ENCODE measurements at places on chromosomes 3 and 15.

DNA sequence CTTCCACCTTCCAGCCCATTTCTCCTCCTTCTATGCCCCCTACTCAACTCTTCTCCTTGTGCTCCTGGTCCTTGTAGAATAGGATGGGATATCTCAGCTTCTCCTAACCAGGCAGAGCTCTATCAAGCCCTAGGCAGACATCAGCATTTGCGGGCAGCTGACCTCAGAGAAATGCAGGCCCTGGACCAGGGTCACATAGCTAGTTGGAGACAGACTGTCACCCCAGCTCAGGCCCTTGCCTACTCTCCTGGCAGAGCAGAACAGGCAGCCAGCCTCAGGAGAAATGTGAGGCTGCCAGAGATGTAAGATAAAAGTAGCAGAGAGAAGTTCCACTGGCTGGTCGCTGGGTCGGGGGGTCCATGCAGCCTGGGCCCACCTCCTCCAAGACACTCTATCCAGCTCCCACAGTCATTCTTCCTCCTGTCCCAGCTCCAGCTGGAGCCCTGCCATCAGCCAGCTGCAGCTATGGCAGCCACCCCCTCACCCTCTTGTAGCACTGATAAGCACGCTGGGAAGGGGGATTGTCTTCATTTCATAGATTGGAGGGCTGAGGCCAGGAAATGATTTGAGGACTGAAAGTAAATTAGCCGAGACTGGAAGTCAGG lies 4.0 kb downstream of the CYP8B1 start:
- no peak for DNase-seq

- DNase-seq, result no peak
Observed at GRCh38 chr3:71461114-71461513, 122.4 kb downstream of the FOXP1 start.

DNA sequence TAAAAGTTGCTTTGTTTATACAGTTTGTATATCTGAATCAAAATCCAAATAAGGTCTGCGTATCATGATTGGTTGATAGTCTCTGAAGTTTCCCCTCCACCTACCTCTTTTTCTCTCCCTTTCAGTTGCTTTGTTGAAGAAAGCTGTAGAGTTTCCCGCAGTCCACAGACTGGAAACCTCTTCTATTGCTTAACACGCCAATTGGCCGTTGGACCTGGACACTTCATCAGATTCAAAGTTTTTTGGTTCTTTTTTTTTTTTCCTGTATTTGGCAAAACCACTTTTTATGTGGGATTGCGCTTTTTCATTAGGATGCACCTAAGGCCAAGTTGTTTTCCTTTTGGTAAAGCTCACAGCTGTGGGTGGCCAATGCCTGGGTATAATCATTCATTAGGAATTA lies 14.5 kb upstream of the TM4SF1 start:
- DNase-seq, result no peak

- no peak for DNase-seq
Observed at GRCh38 chr15:98700519-98700918, 52.2 kb downstream of the IGF1R start.

GRCh38 chr3:53820756-53821580 lies 25.3 kb downstream of the CHDH start:
- DNase-seq, result no peak

DNA sequence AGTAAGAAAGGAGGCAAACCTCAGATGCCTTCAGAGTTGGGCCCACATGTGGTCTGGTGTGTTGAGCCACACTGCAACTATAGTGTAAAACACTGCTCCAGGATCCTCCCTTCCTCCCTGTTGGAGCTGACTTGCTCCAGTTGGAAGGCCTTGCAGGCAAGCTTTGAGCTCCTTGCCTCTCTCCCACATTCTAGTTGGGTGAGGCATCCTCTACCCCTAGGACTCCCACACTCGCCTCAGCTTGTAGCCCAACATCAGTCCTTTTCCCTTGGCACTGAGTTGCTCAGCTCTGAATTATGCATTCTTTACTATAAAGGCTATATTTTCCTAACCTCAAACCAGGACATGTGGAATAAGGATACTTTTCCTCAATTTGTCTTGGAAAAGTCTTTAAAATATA lies 143.9 kb downstream of the NECTIN3 start:
- DNase-seq, result peak; percentile 84

All from fibroblast of skin of back (primary cell).